ENCODE measurements at places on chromosomes 6 and 20.

DNA sequence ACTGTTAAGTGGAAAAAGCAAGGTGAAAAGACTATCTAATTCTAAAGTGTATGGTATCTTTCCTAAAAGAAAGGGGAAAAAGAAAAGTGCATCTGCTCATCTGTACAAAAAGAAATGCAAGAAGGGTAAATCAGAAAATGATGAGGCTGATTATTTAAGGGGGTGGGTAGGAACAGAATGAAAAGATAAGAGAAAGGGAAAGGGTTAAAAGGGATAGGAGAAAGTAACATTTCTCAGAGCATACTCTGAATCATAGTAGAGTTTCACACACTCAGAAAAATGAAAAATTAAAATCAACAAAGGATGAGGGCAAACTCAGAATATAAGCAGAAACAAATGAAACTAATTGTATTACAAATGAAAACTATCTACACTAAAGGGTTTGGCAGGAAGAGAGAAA is 79.1 kb downstream of the RNGTT start:
- DNase-seq: no peak

- DNase-seq: no peak
These were observed 11.6 kb upstream of the TAAR9 start for GRCh38 chr6:132526461-132526860.

DNA sequence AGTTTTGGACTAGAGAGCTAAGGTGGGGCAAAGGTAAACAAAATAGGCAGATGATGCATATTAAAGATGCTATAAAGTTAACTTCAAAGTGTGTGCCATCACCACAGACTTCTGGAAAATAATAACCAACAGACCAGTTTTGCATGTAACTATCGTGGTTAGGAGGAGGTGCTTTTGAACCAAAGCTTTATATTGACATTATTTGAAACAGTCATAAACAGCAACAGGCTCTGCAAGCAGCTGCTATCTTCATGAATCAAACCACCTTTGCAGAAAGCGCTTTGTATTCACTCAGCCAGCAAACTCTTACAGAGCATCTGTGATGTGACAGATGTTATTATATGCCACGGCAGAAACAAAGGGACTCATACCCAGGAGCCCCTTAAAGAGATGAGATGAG is 81.9 kb downstream of the CRYBG1 start:
- no peak for DNase-seq

DNA sequence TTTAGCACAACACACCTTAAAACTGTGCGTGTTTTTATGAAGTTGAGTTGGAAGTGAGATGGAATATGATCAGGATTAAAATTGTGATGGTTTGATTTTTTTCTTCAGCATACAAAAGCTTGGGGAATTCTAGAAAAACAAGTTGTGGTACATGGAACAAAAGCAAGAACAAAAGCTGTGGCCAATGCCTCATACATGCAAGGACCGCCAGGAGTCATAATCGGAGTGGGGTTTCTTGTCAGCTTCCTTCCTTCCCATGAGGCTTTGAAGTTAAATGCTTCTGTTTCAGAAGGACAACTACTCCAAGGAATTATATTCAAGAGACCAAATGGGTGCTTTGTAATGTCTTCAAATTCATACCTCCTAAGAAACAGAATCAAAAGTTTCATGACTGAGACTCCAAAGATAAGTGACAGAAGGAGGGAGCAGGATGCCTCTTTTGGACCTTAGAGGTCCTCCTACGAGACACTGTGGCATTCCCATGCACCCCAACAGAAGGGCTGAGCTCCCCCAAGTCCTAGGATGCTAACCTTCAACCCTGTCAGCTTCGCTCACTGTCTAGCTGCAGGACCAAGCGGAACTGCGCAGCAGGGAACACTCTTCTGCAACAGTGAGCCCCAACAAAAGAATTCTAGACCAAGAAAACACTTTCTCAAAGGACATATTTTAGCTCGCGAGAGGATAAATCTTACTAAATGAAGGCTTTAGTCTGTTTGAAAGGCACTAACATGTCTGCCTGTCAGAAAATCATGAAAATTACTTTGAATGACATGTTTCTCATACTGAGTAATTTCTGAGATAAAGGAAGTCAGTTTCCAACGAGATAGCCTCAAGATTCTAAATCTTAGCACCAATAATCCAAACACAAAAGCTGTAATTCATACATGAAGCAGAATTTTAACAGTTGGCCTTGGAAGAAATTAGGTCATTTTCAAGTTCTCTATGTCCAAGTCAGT is 108.5 kb upstream of the NHSL1 start:
- no peak for DNase-seq

- no peak for DNase-seq
These were observed 50.9 kb downstream of the RPRD1B start for GRCh38 chr20:38084425-38084951.

DNA sequence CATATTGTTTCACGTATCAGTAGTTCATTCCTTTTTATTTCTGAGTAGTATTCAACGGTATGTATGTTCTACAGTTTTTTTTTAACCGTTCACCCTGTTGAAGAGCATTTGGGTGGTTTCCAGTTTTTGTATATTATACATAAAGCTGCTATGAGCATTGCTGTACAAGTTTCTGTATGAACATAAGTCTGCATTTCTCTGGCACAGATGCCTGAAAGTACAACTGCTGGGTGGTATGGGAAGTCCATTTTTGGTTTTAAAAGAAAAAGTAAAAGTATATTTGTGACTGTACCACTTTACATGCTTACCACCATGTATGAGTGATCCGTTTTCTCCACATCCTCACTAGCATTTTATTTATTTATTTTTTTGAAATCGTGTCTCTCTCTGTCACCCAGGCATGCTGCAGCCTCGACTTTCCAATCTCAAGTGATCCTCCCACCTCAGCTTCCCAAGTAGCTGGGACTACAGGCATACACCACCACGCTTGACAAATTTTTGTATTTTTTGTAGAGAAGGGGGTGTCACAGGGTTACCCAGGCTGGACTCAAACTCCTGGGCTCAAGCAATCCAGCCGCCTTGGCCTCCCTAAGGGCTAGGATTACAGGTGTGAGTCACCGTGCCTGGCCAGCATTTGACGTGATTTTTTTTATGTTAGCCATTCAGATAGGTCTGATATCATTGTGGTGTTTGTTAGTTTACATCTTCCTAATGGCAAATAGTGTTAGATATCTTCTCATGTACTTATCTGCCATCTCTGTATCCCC is 11.0 kb upstream of the SIM1 start:
- DNase-seq: no peak

- DNase-seq: no peak
These were observed 189.2 kb downstream of the FOXC1 start for GRCh38 chr6:1798965-1799325.

DNA sequence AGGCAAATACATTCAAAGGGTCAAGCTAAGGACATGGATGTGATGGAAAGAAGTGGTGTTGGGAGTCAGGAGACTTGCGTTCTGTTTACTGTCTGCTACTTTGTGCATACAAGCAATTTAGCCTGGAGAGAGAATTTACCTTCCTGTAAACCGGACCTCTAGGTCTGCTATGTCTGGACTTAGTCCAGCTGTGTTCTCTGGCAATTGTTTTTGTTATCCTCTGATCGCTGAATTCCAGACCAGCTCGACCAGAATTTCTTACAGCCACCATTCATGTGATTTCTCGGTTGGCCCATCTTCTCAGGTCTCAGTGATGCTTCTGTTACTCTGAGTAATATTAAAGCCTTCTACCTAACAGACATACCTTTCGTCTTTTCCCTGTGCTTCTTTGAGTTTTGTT is 75.2 kb downstream of the LRRC1 start:
- DNase-seq: no peak

- no peak for DNase-seq
These were observed 36.9 kb downstream of the CRYBG1 start for GRCh38 chr6:106397431-106397830.

DNA sequence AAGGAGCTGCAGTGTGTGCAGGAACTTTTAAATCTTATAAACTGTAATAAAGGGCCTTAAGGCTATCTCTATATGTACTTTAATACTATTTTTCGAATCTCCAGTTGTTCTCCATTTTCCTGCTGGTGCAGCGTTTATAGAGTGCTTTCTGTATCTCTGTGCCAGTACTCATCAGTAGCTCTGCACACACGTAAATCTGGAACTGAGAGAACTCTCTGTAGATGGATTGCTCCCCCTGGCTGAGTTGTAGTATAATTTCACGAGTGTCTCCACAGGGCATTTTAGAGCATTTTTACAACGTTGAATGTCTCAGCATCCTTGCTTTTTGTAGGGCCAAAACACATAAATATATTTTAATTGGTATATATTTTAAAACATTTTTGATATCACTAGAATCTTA is 256.5 kb downstream of the TRDN start:
- no peak for DNase-seq

DNA sequence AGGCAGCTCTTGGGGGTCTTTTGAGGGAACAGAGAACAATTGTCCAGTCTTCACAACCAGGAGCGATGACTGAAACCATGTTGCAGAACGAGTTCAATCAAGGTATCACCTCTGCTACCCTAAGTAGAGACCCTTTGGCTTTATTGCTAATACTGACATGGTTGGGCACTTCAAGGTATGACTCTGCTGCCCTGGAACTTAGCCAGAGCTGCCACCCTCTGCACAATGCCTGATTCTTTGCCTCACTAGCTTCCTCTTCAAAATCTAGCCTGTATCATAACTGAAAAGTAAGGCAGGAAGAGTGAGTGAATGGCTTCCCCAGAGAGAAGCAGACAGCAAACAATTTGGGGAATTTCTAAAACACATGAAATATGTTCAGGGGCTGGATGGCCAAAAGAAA is 592.7 kb upstream of the NRSN1 start:
- DNase-seq: no peak

- no peak for DNase-seq
These were observed 12.1 kb upstream of the PFDN4 start for GRCh38 chr20:54195483-54196472.

Measured in activated gamma-delta T cell (primary cell).